Activated CD4-positive, alpha-beta T cell treated with anti-CD3 and anti-CD28 coated beads, Interleukin-2, amount 10 ng/mL, durations not matched to agents 24 days and 14 days (primary cell): ENCODE measurements at places on chromosomes 3 and 15.
A peak's percentile ranks its signal among the peaks of the same experiment; 100 is the strongest.

- H3K4me1 ChIP-seq: peaks cover 10% of the 10 kb centered on the region
- H3K4me3 ChIP-seq: no peak overlapping the region
- DNase-seq: no peak
These were observed 643.7 kb upstream of the NAALADL2 start for GRCh38 chr3:174215456-174215855.

DNA sequence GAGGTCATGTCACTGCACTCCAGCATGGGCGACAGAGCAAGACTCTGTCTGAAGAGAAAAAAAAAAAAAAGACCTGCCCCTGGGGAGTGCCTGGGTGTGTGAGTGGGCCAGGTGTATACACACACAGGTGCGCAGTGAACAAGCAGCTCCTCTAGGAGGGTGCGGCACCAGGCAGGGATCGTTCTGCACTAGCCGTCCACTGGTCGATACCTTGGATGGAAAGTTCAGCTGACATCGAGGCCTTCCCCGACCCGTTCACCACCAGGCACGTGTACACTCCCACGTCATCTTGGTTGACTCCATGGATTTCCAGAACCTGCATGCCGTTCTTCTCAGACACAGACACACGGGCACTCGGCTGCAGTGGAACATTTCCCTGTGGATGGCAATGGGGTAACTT is 147.0 kb downstream of the MYLK start:
- H3K36me3 ChIP-seq: no peaks in the 10 kb centered on the region
- no peak overlapping the region for H3K27ac ChIP-seq
- no peak overlapping the region for H3K4me3 ChIP-seq
- H3K27me3 ChIP-seq: peaks cover 5% of the 10 kb centered on the region

GRCh38 chr15:20358066-20358778 is 183.4 kb downstream of the GOLGA6L6 start:
- no peaks in the 10 kb centered on the region for H3K27me3 ChIP-seq
- DNase-seq: peak; percentile 59
- H3K27ac ChIP-seq: no peak overlapping the region
- H3K36me3 ChIP-seq: no peaks in the 10 kb centered on the region
- no peak overlapping the region for H3K4me3 ChIP-seq
- H3K4me1 ChIP-seq: peaks cover 4% of the 10 kb centered on the region

- H3K36me3 ChIP-seq: no peaks in the 10 kb centered on the region
- no peak for DNase-seq
- no peak overlapping the region for H3K27ac ChIP-seq
- H3K4me3 ChIP-seq: no peak overlapping the region
- no peaks in the 10 kb centered on the region for H3K4me1 ChIP-seq
- H3K27me3 ChIP-seq: no peaks in the 10 kb centered on the region
These were observed 34.9 kb downstream of the AMOTL2 start for GRCh38 chr3:134339331-134339730.

DNA sequence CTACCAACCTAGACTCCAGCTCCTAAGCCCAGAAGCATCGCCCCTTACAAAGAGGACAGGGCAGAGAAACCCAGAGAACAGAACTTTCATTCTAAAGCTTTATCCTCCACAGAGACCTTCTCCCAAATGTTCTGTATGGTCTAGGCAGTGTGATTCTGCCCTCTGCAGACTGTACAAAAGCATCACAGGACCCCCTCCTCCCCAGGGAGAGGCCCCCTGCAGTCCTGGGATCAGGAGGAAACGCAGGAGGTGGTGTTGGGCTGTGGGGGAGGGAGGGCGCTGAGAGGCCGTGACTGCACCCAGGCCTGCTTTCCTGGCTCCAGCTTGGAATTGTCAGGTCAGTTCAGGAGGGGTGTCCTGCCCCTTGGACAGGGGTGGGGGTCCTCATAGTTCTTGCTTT is 101.3 kb downstream of the DGKG start:
- DNase-seq: no peak
- H3K4me3 ChIP-seq: no peak overlapping the region
- H3K27me3 ChIP-seq: peaks cover 5% of the 10 kb centered on the region
- H3K27ac ChIP-seq: no peak overlapping the region

GRCh38 chr15:73683777-73684580 is at the start of gene CD276:
CD276 (plus strand) TSS chr15:73684383; CDS start chr15:73699640, 15,257 bp downstream.
- peak within 1 kb of the TSS; percentile 84 for H3K4me3 ChIP-seq
- H3K27me3 ChIP-seq: peaks cover 53% of the 10 kb centered on the region
- no peaks in the 10 kb centered on the region for H3K36me3 ChIP-seq
- DNase-seq: no peak
- H3K27ac ChIP-seq: peak within 1 kb of the TSS; percentile 82

DNA sequence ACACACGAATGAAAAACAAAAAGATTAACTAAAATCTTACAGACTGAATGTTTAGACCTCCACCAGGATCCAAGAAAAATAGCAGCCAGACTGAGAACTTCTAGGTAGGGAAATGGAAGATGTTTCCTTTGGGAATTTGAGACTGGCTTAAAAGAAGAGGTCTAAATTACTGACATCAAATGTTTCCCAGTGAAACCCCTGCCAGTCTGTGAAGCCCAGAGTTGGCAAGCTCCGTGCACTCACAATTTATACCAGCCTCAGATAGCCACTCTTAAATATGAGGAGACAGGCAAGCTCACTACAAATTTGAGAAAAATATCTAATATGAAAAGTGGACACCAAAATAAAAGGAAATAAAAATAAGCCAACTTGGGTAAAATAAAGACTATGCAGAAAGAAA is 700.5 kb upstream of the ZNF385D start:
- no peak overlapping the region for H3K27ac ChIP-seq
- no peaks in the 10 kb centered on the region for H3K4me1 ChIP-seq
- H3K36me3 ChIP-seq: no peaks in the 10 kb centered on the region
- H3K4me3 ChIP-seq: no peak overlapping the region
- DNase-seq: no peak

GRCh38 chr3:72543246-72543645 is 305.0 kb downstream of the SHQ1 start:
- H3K4me3 ChIP-seq: no peak overlapping the region
- no peak overlapping the region for H3K27ac ChIP-seq
- no peaks in the 10 kb centered on the region for H3K27me3 ChIP-seq
- no peak for DNase-seq
- H3K4me1 ChIP-seq: peaks cover 12% of the 10 kb centered on the region

GRCh38 chr3:24707936-24708335 is 213.3 kb upstream of the THRB start:
- no peaks in the 10 kb centered on the region for H3K27me3 ChIP-seq
- H3K27ac ChIP-seq: no peak overlapping the region
- no peaks in the 10 kb centered on the region for H3K36me3 ChIP-seq
- no peak overlapping the region for H3K4me3 ChIP-seq
- no peak for DNase-seq
- H3K4me1 ChIP-seq: no peaks in the 10 kb centered on the region

GRCh38 chr3:190302212-190302867 is 19.9 kb downstream of the CLDN1 start:
- H3K27ac ChIP-seq: no peak overlapping the region
- peaks cover 21% of the 10 kb centered on the region for H3K4me1 ChIP-seq

- H3K4me3 ChIP-seq: no peak overlapping the region
- H3K4me1 ChIP-seq: no peaks in the 10 kb centered on the region
- peaks cover 4% of the 10 kb centered on the region for H3K27me3 ChIP-seq
- H3K36me3 ChIP-seq: no peaks in the 10 kb centered on the region
These were observed 25.8 kb downstream of the SCG3 start for GRCh38 chr15:51706926-51707608.

- DNase-seq: no peak
- no peak overlapping the region for H3K4me3 ChIP-seq
- H3K27me3 ChIP-seq: peaks cover 2% of the 10 kb centered on the region
- H3K4me1 ChIP-seq: no peaks in the 10 kb centered on the region
- H3K27ac ChIP-seq: no peak overlapping the region
These were observed 29.3 kb upstream of the XYLB start for GRCh38 chr3:38317192-38317759.

GRCh38 chr3:3772920-3773319 is 26.3 kb upstream of the LRRN1 start:
- no peaks in the 10 kb centered on the region for H3K36me3 ChIP-seq
- H3K27ac ChIP-seq: no peak overlapping the region
- no peaks in the 10 kb centered on the region for H3K27me3 ChIP-seq
- no peaks in the 10 kb centered on the region for H3K4me1 ChIP-seq
- no peak for DNase-seq

DNA sequence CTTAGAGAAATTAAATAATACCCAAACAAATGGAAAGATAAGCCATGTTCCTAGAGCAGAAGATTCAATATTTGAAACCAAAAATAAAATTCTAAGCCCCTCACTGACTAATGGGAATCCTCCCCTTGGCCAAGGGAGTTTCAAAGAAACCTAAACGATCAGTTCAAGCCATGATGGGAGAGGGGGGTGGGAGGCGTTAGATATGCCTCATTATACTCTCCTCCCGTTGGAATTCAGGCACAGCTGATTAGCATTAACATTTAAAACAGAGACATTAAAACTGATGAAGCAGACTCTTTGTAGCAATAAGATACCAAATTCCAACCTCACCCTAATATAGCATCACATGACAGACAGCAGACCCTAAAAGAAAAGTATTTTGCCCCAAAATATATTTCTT is 32.9 kb downstream of the OCA2 start:
- H3K27ac ChIP-seq: no peak overlapping the region
- H3K4me1 ChIP-seq: no peaks in the 10 kb centered on the region
- peaks cover 10% of the 10 kb centered on the region for H3K27me3 ChIP-seq
- no peaks in the 10 kb centered on the region for H3K36me3 ChIP-seq
- H3K4me3 ChIP-seq: no peak overlapping the region
- no peak for DNase-seq

GRCh38 chr3:184629555-184630160 is 68.1 kb downstream of the EPHB3 start:
- H3K27me3 ChIP-seq: peaks cover 8% of the 10 kb centered on the region
- H3K4me3 ChIP-seq: no peak overlapping the region
- DNase-seq: no peak
- no peak overlapping the region for H3K27ac ChIP-seq

DNA sequence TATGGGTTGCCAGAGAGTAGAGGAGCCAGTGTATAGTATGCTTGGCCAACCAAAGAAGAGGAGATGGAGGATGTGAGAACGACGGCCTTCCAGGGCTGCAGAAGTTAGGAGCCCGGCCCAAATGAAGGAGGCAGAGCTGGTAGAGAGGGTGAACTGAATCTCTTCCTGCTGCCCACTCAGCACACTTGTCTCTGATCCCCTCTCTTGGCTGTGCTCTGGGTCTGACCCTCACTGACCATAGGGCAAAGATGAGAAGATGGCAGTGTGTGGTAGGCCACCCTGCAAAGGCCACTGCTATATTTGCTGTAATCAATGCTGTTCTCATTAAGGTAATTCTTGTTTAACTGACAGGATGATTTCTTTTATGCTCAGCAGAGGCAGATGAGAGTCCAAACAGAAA is 256.0 kb downstream of the OCA2 start:
- no peak overlapping the region for H3K4me3 ChIP-seq
- no peak for DNase-seq
- no peak overlapping the region for H3K27ac ChIP-seq
- no peaks in the 10 kb centered on the region for H3K27me3 ChIP-seq
- H3K36me3 ChIP-seq: no peaks in the 10 kb centered on the region
- H3K4me1 ChIP-seq: no peaks in the 10 kb centered on the region

DNA sequence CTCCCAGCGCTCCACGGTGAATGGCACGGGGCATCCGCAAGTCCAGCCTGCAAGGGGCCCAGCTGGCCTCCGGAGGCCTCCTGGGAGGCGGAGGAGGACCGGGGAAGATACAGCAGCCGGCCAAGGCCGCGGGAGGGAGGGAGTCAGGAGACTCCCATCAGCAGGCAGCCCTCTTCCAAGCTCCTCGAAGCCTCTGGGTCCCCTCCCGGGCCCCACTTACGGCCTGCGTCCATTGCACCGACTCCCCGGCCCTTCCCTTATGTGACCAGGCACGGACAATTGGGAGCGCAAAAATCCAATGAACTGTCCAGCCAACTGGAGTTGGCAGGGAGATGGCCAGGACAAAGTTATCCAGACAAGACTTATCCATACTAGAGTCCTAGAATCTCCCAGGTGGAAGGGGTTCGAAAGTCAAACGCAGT is 668 bp downstream of the MFGE8 start:
- H3K27ac ChIP-seq: no peak overlapping the region
- H3K4me1 ChIP-seq: peaks cover 13% of the 10 kb centered on the region
- DNase-seq: no peak
- peak overlapping the region; percentile 89 for H3K4me3 ChIP-seq
- H3K36me3 ChIP-seq: no peaks in the 10 kb centered on the region

DNA sequence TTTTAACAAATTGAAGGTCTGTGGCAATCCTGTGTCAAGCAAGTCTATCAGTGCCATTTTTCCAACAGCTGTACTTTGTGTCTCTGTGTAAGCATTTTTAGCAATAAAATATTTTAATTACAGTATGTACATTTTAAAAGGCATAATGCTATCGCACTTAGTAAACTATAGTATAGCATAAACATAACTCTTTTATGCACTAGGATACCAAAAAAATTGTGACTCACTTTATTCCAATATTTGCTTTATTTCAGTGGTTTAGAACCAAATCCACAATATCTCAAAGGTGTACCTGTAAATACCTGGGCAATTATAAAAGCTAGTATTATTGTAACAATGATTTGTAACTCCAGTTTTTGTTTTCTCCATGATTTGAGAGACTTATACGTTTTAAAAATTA is 46.5 kb downstream of the FRMD5 start:
- no peak overlapping the region for H3K4me3 ChIP-seq
- no peak overlapping the region for H3K27ac ChIP-seq
- no peak for DNase-seq
- no peaks in the 10 kb centered on the region for H3K4me1 ChIP-seq

- peaks cover 8% of the 10 kb centered on the region for H3K4me1 ChIP-seq
- H3K27ac ChIP-seq: no peak overlapping the region
- H3K27me3 ChIP-seq: no peaks in the 10 kb centered on the region
- H3K36me3 ChIP-seq: peaks cover 31% of the 10 kb centered on the region
- no peak for DNase-seq
These were observed 13.8 kb downstream of the CCNDBP1 start for GRCh38 chr15:43198992-43199391.

GRCh38 chr3:43257850-43258249 is 28.5 kb upstream of the SNRK start:
- no peaks in the 10 kb centered on the region for H3K36me3 ChIP-seq
- H3K27me3 ChIP-seq: no peaks in the 10 kb centered on the region
- H3K4me1 ChIP-seq: peaks cover 10% of the 10 kb centered on the region
- DNase-seq: no peak
- no peak overlapping the region for H3K4me3 ChIP-seq
- H3K27ac ChIP-seq: no peak overlapping the region

- no peak overlapping the region for H3K4me3 ChIP-seq
- no peaks in the 10 kb centered on the region for H3K4me1 ChIP-seq
- H3K27ac ChIP-seq: no peak overlapping the region
- no peaks in the 10 kb centered on the region for H3K27me3 ChIP-seq
- no peaks in the 10 kb centered on the region for H3K36me3 ChIP-seq
These were observed 139.1 kb downstream of the NSMCE3 start for GRCh38 chr15:29130476-29130875.
